ENCODE measurements at places on chromosomes 16 and 17. TPM values are rescaled to one million over a fixed set of nuclear protein-coding genes. Genes with fewer than 3 reads are reported as not detected.

SEPTIN12 gene
- total RNA-seq = 0.32 TPM

GRCh38 chr17:82956146-82956725 is 116.4 kb upstream of the ZNF750 start:
- no peaks in the 10 kb centered on the region for H3K4me1 ChIP-seq
- no peaks in the 10 kb centered on the region for H3K36me3 ChIP-seq
- no peaks in the 10 kb centered on the region for H3K27me3 ChIP-seq
- no peak overlapping the region for H3K4me3 ChIP-seq

DNA sequence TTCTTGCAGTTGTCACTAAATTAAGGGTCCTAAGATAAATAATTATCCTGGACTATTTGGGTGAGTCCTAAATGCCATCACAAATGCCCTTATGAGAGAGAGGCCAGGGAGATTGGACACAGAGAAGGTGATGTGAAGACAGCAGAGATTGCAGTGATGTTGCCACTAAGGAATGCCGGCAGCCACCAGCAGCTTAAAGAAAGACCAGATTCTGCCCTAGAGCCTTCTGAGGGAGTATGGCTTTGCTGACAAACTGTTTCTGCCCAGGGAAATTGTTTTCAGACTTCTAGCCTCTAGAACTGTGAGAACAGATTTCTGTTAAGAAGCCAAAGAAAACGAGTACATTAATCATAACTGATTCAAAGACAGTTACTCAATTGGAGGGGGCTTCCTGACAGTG is 10.0 kb upstream of the ZNF23 start:
- no peaks in the 10 kb centered on the region for H3K4me1 ChIP-seq
- no peak for DNase-seq
- no peak overlapping the region for H3K4me3 ChIP-seq
- H3K27ac ChIP-seq = no peak overlapping the region
- no peaks in the 10 kb centered on the region for H3K36me3 ChIP-seq

GNAO1 gene
- total RNA-seq = 1.3 TPM

GRCh38 chr16:84600343-84601229 is 17.3 kb downstream of the COTL1 start:
- no peak overlapping the region for H3K27ac ChIP-seq
- no peak for DNase-seq
- peaks cover 14% of the 10 kb centered on the region for H3K4me1 ChIP-seq
- no peak overlapping the region for H3K4me3 ChIP-seq

ANKRD13B gene
- total RNA-seq = 18.6 TPM

- no peak overlapping the region for H3K27ac ChIP-seq
- no peaks in the 10 kb centered on the region for H3K36me3 ChIP-seq
- no peaks in the 10 kb centered on the region for H3K4me1 ChIP-seq
- no peaks in the 10 kb centered on the region for H3K27me3 ChIP-seq
These were observed 56.2 kb upstream of the CACNG5 start for GRCh38 chr17:66778531-66779236.

Data from ovary (tissue), 10 donors.